SJSA1 (cell line): ENCODE measurements at places on chromosomes 1 and 21. TPM values are rescaled to one million over a fixed set of nuclear protein-coding genes. Genes with fewer than 3 reads are reported as not detected.

DNA sequence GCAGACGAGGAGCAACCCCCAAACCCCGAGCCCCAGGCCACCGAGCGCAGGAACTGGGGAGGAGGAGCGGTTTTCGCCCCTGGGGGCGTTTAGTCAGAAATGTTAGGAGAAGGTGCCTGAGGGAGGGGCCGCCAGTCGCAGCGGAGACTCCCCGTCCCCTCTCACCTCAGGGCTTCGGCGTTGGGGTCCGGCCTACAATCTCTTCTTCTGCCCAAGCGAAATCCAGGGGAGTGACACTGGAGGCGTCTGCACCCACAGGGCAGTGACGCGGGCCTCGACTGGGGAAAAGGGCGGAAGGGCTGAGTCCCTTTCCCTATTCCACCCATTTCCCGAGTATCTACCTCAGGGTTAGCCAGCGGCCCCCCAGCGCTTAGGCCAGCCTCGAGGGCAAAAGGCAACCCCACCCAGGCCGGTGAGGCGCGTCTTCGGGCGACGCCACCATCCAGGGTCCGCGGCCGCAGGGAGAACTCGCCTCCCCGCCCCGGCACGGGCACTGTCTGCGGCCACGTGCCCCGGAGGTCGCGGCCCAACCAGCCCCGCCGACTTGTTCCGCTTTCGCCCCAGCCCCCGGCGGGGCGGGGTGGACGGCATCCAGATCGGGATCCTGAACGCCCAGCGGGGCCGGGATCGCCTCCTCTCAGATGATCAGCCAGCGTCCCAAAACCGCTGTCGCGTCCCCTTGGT is 118.7 kb upstream of the BARHL2 start:
- no peaks in the 10 kb centered on the region for H3K36me3 ChIP-seq
- no peaks in the 10 kb centered on the region for H3K27me3 ChIP-seq
- no peak for DNase-seq
- no peak overlapping the region for H3K4me3 ChIP-seq
- H3K4me1 ChIP-seq, result no peaks in the 10 kb centered on the region

The GSTM3 gene
- total RNA-seq, result 223 and 305 TPM in 2 replicates

DNA sequence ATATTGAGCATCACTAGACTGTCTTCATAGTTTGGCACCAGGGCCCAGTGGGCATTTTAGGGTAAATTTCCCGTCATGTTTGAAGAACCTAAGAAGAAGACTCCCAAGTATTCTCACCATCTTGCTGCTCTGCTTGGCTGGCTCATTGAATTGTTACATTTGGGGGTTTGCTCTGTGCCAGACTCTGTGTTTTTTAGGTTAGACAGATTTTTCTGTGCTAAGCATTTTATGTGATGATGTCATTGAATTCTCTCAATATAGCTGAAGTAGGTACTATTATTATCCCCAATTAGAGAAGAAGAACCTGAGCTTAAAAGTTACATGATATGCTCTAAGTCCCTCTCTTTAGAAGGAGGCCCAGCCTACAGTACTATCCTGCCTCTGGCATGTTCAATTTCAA is 28.0 kb upstream of the DNASE2B start:
- no peak for DNase-seq
- H3K27me3 ChIP-seq, result no peaks in the 10 kb centered on the region
- H3K36me3 ChIP-seq, result no peaks in the 10 kb centered on the region

DNA sequence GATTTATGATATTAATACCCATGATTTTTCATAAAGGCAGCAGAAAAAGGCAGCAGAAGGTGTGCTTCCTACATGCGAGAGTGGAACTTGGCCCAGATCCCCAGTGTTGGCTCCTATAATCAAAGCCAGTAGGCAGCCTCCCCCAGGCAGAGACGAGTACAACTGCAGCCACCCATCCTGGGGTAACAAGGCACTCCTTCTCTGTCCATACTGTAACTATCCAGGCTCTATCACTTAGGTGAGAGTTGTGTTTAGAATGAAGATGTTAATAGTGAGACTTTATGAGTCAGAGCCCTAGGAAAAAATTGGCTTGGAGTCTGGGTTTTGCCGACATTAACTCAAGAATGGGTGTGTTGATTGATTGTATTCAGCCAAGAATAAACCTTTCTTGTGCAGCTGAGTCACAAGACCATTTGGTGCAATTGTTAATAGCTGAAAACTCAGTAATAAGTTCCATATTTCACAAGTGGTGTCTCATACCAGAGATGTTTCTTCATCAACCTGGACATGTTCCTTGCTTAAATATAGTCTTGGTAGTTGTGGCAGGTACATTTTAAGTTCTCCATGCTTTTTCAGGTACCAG is 322.3 kb downstream of the DUSP10 start:
- H3K27ac ChIP-seq, result no peak overlapping the region
- H3K27me3 ChIP-seq, result no peaks in the 10 kb centered on the region
- peaks cover 5% of the 10 kb centered on the region; the same call in 1 of the 2 replicates for H3K4me1 ChIP-seq
- DNase-seq, result no peak
- H3K36me3 ChIP-seq, result no peaks in the 10 kb centered on the region
- H3K4me3 ChIP-seq, result no peak overlapping the region

The OPRD1 gene
- 0.03 and 0.05 TPM in 2 replicates for total RNA-seq

The KRTAP11-1 gene
- total RNA-seq, result not detected in 2 replicates

DNA sequence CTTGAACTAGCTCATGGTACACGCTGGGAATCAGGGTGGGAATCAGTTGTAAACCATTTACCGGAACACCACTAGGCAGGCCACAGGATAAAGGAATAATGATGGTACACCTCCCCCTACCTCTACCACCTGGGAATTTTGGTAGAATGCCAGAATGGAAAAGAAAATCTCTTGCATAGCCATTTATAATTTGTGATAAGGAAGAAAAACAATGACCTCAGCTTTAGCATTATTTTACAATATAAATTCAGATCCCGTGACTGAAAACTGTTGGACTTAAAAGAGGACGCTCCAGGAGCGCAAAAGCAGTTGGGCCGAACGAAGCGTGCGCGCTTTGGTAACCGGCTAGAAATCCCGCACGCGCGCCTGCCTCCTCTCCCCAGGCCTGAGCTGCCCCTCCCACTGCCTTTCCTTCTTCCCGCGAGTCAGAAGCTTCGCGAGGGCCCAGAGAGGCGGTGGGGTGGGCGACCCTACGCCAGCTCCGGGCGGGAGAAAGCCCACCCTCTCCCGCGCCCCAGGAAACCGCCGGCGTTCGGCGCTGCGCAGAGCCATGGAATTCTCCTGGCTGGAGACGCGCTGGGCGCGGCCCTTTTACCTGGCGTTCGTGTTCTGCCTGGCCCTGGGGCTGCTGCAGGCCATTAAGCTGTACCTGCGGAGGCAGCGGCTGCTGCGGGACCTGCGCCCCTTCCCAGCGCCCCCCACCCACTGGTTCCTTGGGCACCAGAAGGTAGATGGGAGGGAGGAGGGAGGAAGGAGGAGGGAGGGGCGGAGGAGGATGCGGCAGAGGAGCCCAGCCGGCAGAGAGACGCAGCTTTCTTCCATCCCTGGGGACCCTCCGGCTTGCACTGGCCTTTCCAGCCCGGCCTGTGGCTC is at the start of gene CYP4X1:
TSS of gene CYP4X1 (plus strand) at position 402 of the 873 bp plus-strand sequence. CDS start at position 551, 149 bp downstream.
- no peaks in the 10 kb centered on the region for H3K4me1 ChIP-seq
- H3K36me3 ChIP-seq, result no peaks in the 10 kb centered on the region
- peaks cover 18% of the 10 kb centered on the region for H3K27me3 ChIP-seq
- no peak within 1 kb of the TSS for H3K4me3 ChIP-seq
- H3K27ac ChIP-seq, result no peak within 1 kb of the TSS

- H3K4me1 ChIP-seq, result peaks cover 7% of the 10 kb centered on the region
- H3K4me3 ChIP-seq, result no peak overlapping the region
- no peak overlapping the region for H3K27ac ChIP-seq
- DNase-seq, result no peak
- H3K36me3 ChIP-seq, result peaks cover 8% of the 10 kb centered on the region
Observed at GRCh38 chr1:228410671-228411070, 4.0 kb upstream of the TRIM11 start.

The PEX19 gene
- total RNA-seq, result 51.9 and 61.0 TPM in 2 replicates

DNA sequence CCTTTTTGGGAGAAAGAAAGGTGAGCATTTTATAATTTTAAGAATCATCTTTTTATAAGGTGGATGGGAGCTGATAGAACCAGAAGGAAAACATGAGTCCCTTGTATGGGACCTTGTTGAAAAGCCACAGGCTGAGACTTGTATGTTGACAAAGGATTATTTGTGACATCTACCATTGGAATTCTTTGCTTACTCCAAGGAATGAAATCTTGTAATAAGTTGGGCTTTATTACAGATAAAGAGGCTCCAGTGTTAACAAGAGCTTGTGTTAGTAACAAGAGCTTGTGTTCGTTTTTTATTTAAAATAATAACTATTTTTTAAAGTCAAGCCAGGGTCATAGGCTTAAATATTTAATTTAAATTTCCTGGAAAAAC is 201.1 kb upstream of the CHRM3 start:
- no peak for DNase-seq
- H3K4me3 ChIP-seq, result no peak overlapping the region
- H3K36me3 ChIP-seq, result no peaks in the 10 kb centered on the region
- H3K4me1 ChIP-seq, result no peaks in the 10 kb centered on the region
- no peak overlapping the region for H3K27ac ChIP-seq

DNA sequence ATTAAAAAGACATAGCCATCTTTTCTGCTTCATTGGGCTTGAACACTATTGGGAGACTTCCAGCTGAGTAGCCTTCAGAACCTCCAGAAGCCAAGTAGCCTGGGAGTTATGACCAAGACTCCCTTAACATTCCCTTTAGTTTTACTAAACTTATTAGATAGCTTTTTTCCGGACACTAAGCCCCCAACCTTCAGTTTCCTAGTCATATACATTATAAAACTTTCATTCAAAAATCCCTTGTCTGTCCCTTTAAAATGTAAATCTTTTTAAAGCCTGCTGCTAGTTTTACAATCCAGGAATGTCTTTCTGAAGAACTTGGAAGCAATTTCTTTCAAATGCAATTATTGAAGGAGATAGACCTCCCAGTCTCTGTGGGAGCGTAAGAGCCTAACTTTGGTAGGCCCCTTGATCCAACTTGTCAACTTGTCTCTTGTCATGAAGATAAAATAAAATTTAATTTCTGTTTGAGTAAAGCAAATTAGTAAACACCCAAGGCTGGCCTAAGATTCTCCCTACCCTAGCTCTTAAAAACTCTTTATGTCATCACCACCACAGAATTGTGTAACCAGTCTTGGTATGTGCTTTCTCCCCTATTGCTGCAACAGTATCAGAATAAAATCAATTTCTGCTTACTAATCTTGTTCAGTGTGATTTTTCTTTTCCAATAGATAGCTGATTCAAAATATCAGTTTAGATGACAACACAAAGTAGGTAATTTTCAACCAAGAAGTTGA is 796.2 kb downstream of the PLA2G4A start:
- DNase-seq, result no peak
- H3K4me3 ChIP-seq, result no peak overlapping the region
- no peak overlapping the region for H3K27ac ChIP-seq
- H3K4me1 ChIP-seq, result no peaks in the 10 kb centered on the region
- no peaks in the 10 kb centered on the region for H3K36me3 ChIP-seq

- no peak for DNase-seq
- peaks cover 12% of the 10 kb centered on the region for H3K4me1 ChIP-seq
- H3K27me3 ChIP-seq, result no peaks in the 10 kb centered on the region
Observed at GRCh38 chr1:235329139-235329902, 951 bp downstream of the GGPS1 start.

GRCh38 chr1:54415991-54416390 is 9.8 kb upstream of the SSBP3 start:
- H3K4me1 ChIP-seq, result peaks cover 10% of the 10 kb centered on the region
- H3K36me3 ChIP-seq, result no peaks in the 10 kb centered on the region
- H3K27me3 ChIP-seq, result no peaks in the 10 kb centered on the region
- no peak overlapping the region for H3K27ac ChIP-seq
- no peak overlapping the region for H3K4me3 ChIP-seq

DNA sequence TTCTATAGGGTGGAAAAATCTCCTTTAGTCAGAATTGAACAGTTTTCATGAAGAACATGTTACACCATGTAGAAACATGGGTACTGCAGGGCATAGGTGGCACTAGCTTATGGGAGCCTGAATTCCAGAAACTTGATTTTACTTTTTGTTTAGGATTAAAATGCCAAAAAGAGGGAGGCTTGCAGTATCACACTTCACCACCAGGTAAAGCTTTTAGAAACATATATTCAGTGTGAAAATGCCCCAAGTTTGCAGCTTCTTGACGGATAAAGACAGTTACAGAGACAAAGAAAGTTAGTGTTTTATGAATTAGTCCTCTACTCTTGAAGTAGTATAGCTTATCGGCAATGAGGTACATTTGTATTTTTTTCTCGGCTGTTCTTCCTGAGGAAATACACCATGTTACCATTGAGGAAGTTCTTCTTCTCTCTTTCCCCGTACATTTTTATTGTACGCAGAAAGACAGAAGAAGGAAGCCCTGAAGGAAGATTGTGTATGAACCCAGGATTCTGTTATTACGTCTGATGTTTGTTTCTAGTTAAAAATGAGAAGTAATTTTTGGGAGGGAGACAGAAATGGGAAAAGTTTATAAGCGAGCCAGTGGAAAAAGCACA is 66.1 kb downstream of the PBX1 start:
- H3K27me3 ChIP-seq, result no peaks in the 10 kb centered on the region
- no peak overlapping the region for H3K27ac ChIP-seq
- no peaks in the 10 kb centered on the region for H3K4me1 ChIP-seq
- no peak overlapping the region for H3K4me3 ChIP-seq
- H3K36me3 ChIP-seq, result no peaks in the 10 kb centered on the region
- no peak for DNase-seq

- no peaks in the 10 kb centered on the region for H3K27me3 ChIP-seq
- peaks cover 13% of the 10 kb centered on the region for H3K4me1 ChIP-seq
- DNase-seq, result peak; percentile 57
- H3K36me3 ChIP-seq, result no peaks in the 10 kb centered on the region
- no peak within 1 kb of the TSS for H3K4me3 ChIP-seq
Observed at GRCh38 chr1:163202833-163203451, at the start of gene RGS5. Gene RGS5 (minus strand): TSS chr1:163202916. CDS start chr1:163202835, 81 bp downstream.

DNA sequence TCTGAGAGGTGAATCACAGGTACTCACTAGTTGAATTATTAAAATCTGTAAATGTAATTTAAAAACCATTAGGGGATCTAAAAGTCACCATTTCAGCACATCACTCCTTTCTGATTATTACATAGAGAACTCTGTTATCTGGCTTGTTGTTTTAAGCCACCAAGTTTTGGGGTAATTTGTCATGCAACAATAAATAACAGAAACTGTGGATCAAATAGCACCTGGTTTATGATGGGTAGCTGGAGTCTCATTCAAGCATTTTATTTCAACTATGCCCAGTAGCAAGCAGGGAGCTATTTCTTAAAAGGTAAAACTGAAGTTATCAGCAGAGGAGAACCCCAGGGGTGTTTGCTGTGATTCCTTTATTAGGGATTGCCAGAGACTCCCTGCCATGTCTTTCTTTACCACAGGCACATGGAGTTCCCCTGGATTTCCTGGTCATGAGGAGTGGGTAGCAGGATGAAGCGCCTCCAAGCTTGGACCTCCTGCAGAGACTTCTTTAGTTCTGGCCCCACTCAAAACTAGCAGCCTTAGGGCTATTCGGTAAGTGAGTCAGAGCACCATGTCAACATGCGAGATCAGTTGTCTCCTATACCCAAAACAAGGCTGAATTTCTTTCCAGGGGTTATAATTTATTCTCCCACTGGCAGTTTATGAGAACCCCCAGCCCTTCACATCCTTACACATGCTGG is 179.2 kb downstream of the GIPC2 start:
- no peak for DNase-seq
- no peaks in the 10 kb centered on the region for H3K36me3 ChIP-seq
- H3K4me1 ChIP-seq, result no peaks in the 10 kb centered on the region

GRCh38 chr1:232973652-232974611 is 23.5 kb downstream of the NTPCR start:
- DNase-seq, result no peak
- H3K36me3 ChIP-seq, result peaks cover 60% of the 10 kb centered on the region
- H3K27ac ChIP-seq, result no peak overlapping the region
- peaks cover 19% of the 10 kb centered on the region for H3K4me1 ChIP-seq
- no peaks in the 10 kb centered on the region for H3K27me3 ChIP-seq

The SUSD4 gene
- 0.03 and 0.74 TPM in 2 replicates for total RNA-seq

The OR2M3 gene
- not detected in 2 replicates for total RNA-seq
